ENCODE measurements at places on chromosomes 11 and 22.

- no peak for DNase-seq
Measured at GRCh38 chr22:24816806-24817205, 10.8 kb downstream of the SGSM1 start.

- no peak for DNase-seq
Measured at GRCh38 chr22:27877501-27877900, 41.6 kb downstream of the PITPNB start.

DNA sequence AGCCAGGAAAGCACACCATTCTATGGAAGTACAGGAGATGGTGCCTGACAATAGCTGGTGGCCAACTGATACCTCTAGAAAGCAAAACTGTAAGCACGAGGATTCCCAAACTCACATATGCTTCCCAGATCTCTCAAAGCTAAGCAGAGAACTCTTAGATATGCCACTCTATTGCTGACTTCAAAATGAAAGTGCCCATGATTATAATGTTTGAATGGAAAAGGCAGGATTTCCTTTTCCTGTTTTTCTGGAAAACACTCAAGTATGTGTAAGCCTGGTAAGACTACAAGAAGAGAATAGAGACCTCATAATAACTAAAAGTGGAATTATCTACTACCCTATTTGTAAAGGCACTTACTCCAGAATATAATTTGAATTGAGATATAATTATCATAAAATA, 2.6 kb upstream of the CARD18 start:
- no peak for DNase-seq

- no peak for DNase-seq
Measured at GRCh38 chr11:107605061-107606006, 14.4 kb downstream of the ELMOD1 start.

DNA sequence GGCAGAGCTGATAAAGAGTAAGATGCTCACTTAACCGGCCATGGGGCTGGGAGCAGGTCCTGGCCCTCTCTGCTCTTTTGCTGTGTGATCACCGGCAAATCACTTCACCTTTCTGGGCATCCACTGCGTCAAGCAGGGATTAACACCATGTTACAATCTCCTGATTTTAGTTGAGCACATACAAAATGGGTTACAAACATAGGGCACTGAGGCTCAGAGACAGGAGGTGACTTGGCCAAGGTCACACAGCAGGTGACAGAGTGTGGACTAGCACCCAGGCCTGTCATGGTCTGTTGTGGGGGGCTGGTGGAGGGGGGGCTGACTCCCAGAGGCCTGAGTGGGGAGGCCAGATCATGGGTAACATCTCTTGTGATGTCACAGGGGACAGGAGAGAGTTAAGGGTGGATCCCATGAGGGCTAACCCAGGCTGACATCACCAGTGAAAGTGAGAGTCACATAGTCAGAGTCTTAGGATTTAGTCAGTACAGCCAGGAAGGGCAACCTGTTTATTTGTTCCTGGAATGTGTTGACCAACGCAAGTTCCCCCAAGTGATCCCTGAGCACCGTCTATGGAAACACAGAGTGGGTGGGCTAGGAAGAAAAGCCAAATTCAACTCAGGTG, 27.8 kb downstream of the GDPD5 start:
- DNase-seq, result no peak

- peak; percentile 9 for DNase-seq
Measured at GRCh38 chr22:46042786-46043185, 65.8 kb upstream of the WNT7B start.

GRCh38 chr11:130831506-130831905, 84.8 kb downstream of the SNX19 start:
- DNase-seq, result no peak

- DNase-seq, result no peak
Measured at GRCh38 chr11:38345286-38345685, 1747.2 kb upstream of the RAG2 start.

DNA sequence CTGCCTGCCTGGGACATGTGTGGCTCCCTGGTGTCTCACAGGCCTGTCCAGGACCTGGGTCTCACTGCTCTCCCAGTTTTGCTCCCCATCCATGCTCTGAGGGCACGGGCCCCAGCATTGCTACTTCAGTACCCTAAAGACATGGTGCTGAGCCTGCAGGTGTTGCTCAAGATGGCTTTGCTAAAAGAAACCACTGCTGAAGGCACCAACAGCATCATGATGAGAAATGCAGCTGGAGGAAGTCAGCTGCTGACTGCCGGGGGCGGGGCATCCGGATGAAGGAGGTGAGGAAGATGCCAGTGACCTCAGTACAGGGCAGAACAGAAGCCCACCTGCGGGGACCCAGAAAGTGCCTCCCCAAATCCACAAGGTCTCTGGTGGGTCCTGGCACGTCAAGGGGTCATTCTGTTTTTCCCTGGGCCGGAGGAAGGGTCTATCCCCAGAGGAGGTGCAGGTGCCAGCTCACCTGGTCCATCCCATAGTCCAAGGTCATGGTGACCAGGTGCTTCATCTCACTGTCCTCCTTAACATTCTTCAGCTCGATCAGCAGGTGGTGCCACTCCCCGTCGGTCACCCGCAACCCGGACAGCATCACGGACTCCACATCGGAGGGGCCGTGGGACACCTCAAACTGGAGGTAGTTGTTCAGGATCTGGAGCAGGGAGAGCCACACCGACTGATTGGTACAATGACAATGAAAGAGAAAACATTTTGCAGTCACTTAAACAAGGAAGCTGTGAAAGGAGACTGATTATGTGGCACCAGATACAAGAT, 63.9 kb downstream of the TRMU start:
- no peak for DNase-seq

Measured in left cardiac atrium (tissue), 4 donors.